Activated T-helper 2 cell treated with anti-CD3 and anti-CD28 coated beads, Interferon-gamma antibody, Interleukin-2, Interleukin-4, amounts not matched to agents 10 μg/mL and 5 μg/mL and 100 μg/mL, durations not matched to agents 14 hours and 24 hours and 36 hours (primary cell): ENCODE measurements at places on chromosomes 1 and 21.

- DNase-seq: no peak
Observed at GRCh38 chr1:10782491-10783244, 13.8 kb downstream of the CASZ1 start.

DNA sequence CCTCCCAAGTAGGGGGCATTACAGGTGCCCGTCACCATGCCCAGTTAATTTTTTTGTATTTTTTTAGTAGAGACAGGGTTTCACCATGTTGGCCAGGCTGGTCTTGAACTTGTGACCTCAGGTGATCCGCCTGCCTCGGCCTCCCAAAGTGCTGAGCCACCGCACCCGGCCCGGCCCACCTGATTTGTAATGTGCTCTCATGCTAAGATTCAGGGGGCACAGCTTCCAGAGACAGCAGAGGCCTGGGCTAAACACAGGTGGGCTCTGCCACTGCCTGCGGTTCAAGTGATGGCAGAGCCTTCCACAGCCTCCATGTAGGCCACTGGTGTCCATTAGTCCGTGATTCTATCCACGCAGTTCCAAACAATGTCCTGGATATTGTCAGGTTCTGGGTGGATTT is 98.4 kb downstream of the PDE9A start:
- DNase-seq: no peak

- no peak for DNase-seq
Observed at GRCh38 chr1:12358499-12358898, 128.7 kb downstream of the VPS13D start.

DNA sequence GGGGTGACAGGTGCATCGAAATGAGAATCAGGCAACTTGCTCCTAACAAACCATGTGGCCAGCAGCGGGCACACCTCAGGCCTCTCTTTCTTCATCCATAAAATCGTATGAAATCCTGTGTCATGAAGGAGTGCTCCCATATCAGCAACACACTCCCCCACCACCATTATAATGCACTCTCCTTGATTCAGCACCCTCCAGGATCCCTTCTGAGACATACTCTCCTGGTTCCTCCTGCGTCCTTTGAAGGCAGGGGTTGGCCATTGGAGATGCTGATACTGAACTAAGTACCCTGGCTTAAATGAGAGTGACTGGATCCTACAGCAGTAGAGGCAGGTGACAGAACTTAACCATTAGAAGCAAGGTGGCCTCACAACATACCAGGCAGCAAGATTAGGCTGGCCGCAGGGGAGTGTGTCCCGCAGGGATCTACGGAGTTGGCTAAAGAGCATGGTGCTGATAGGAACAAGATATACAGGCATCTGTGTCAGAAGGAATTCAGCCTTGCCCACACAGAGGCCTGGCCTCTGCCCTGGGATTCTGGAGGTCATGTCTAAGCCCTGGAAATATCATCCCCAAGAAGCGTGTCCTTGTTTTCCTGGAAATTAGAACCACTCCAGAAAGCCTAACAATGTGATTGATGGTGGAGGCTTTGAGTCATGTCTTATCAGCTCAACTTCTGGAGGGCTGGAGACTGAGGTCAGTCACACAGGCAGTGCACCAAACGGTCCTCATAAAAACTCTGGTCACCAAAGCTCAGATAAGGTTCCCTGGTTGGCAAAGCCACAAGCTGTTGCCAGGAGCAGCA is 16.8 kb downstream of the S100A7A start:
- no peak for DNase-seq

DNA sequence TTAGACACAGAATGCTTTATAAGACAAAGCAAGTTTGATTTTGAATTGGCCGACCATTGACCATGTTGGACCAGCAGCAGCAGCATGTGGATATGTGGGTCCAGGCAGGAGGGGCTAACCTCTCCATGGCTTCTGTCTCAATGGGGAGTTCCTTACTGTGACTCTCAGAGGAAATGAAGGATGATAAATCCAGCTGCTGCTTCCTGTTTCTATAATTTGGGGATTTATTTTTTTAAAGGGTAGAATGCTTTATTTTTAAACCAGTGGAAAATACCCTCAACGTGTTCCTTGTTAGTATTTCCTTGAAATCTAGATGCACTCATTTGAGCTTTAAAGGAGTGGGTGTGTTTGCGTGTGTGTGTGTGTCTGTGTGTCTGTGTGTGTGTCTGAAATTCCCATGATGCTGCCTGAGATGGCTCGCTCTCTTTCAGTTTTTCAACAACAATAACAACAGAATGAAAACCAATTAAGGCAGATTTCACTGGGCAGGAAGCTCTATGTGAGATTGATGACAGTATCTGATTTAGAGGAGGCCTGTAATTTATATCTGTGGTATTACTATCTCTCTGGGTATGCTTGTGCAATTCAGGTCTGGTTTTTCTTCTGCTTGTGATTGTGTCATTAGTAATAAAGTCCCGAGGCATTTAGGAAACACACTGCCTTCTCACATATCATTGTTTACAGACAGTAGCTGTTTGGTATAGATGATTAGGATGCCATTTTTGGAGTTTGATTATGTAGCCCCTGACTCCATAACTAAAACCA is 86.1 kb upstream of the ZNF326 start:
- no peak for DNase-seq
